ENCODE measurements at places on chromosomes 2 and 18. TPM values are rescaled to one million over a fixed set of nuclear protein-coding genes. Genes with fewer than 3 reads are reported as not detected.

The HSPE1 gene
- 35.7 TPM for total RNA-seq

The UNC80 gene
- not detected for total RNA-seq

The DYSF gene
- total RNA-seq = 13.3 TPM

The PID1 gene
- 8.4 TPM for total RNA-seq

The RRM2 gene
- 5.5 TPM for total RNA-seq

The GAREM1 gene
- total RNA-seq = under 0.01 TPM
